ENCODE measurements at places on chromosomes 4 and X.

DNA sequence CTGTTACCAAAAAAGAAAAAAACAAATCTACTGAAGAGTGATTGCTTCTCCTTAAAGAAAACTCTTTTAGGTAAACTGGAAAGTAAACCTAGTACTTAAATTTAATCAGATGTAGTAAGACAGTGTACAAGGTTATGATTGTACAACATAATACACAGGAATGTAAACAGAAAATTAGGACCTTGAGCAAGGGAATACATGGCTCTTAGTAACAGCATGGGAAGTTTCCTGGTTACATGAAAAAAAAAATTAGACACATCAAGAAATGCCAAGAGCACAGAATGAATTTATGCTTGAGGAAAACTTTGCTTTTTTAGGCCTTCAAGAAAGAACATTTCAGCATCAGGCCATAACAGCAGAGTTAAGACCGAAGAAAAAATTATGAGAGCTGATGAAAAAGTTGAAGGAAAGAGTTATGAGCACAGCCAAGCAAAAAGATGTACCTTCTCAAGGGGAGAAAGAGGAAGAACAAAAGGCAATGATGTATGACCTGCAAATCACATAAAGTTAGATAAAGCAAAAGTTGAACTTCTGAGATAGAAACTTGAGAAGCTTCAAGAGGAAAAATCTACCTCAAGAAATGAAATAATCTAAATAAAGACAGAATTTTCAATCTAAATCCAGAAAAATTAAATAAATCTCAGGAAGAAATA is 311.6 kb downstream of the GALNTL6 start:
- DNase-seq = no peak

GRCh38 chrX:111322231-111322855 is 52.1 kb upstream of the CAPN6 start:
- no peak for DNase-seq

GRCh38 chr4:31620476-31620875 is 900.3 kb downstream of the PCDH7 start:
- peak; percentile 32 for DNase-seq

- DNase-seq = peak; percentile 71
Measured at GRCh38 chr4:173025131-173025530, 143.5 kb upstream of the GALNT7 start.

DNA sequence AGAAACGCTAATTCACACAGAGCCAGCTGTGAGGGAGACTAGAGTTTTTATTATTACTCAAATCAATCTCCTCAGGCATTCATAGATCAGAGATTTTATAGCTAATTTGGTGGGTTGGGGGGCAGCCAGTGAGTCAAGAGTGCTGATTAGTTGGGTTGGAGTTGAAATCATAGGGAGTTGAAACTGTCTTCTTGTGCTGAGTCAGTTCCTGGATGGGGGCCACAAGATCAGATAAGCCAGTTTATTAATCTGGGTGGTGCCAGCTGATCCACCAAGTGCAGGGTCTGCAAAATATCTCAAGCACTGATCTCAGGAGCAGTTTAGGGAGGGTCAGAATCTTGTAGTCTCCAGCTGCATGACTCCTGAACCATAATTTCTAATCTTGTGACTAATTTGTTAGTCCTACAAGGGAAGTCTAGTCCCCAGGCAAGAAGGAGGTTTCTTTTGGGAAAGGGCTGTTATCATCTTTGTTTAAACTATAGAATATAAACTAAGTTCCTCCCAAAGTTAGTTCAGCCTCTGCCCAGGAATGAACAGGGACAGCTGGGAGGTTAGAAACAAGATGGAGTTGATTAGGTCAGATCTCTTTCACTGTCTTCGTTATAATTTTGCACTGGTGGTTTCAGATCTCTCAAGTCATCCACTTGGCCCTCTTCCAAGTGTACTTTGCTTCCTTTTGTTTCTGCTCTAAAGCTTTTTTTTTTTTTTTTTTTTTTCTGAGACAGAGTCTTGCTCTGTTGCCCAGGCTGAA is 5.4 kb upstream of the NAA11 start:
- peak; percentile 55 for DNase-seq

GRCh38 chrX:5307416-5307815 is 921.3 kb downstream of the NLGN4X start:
- DNase-seq = no peak

- no peak for DNase-seq
Measured at GRCh38 chrX:9438933-9439494, 25.8 kb upstream of the TBL1X start.
